ENCODE measurements at places on chromosomes 6 and 20.

GRCh38 chr6:127914240-127914639, 13.4 kb upstream of the THEMIS start:
- peak; percentile 18 for DNase-seq

- DNase-seq = peak; percentile 54
Observed at GRCh38 chr6:4665489-4666417, 110.5 kb upstream of the CDYL start.

DNA sequence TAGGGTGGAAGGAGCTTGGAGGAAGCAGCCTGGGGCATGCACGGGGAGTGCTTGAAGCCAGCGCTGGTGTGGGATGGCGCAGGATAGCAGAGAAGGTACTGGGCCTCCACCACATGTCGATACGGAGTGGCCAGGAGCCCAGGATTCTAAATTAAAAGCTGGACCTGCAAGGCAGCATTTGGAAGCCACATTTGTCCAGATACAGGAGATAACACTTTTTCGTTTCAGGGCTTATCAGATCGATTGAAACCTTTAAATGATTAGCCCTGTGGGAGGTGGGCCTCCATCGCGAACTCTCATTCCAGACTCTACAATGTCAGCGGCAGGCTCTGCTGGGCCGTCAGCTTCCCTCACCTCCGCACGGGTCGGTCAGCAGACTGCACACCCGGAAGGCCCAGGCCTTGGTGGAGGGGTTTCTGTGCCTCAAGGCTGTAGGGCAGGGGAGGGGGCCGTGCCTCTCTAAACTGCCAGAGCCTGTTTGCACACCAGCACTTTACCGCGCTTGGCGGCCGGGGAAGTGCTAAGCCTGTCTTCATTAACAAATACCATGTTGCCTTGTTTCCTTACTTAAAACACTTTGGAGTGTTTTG, 17.9 kb downstream of the EDN3 start:
- DNase-seq = no peak

- DNase-seq = no peak
Observed at GRCh38 chr6:24876499-24877465, 59.0 kb downstream of the RIPOR2 start.

DNA sequence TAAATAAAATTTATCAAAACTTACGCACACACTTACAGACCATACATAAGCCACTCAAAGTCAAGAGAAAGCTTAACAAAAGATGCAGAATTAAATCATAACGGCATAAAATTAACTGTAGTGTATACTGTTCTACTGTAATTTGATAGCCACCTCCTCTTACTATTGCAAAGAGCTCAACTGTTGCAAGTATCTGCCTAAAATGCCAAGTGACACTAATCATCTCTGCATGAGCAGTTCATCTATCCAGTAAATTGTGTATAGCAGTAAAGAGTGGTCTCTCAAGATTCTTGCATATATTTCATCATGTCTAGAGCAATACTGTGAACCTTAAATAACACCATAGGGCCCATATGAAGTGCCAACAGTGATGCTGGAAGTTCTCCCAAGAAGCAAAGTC, 12.3 kb downstream of the OR2H2 start:
- DNase-seq = no peak

GRCh38 chr6:47258724-47259347, 50.9 kb downstream of the TNFRSF21 start:
- no peak for DNase-seq

DNA sequence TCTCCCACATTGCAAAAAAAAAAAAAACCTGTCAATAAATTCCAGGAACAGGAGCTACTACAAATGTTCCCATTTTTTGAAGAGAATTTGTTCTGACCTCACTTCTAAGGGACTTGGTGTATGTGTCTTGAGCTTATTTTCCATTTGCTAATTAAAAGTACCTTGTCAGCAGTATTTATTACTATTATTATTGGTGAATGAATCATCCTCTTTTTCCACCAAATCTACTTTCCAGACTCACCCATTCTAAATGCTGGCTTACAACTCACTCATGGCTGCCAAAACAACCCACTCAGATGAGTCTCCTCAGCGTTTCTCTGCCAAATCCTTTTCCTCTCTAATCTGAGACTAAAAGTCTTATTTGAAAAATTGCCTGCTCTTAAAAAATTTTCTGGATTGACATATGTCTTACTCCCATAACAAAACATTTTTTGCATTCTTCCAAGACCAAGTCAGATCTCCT, 33.2 kb upstream of the TASP1 start:
- DNase-seq = peak; percentile 46

DNA sequence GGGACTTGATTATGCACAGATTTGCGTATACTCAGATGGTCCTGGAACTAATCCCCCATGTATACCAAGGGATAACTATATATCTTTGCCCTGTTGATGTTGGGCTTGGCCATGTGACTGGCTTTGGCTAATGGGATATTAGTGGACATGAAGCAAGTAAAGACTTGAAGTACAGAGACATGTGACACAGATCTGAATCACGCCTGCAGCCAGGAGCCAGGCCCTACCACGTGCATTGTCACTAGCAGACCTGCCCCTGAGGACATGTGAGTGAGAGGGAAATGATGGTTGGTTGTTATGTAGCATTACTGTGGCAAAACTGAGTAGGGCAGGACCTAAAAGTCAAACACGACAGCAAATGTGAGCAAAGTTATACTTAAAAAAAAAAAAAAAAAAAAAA, 155.7 kb downstream of the AKAP7 start:
- DNase-seq = no peak

DNA sequence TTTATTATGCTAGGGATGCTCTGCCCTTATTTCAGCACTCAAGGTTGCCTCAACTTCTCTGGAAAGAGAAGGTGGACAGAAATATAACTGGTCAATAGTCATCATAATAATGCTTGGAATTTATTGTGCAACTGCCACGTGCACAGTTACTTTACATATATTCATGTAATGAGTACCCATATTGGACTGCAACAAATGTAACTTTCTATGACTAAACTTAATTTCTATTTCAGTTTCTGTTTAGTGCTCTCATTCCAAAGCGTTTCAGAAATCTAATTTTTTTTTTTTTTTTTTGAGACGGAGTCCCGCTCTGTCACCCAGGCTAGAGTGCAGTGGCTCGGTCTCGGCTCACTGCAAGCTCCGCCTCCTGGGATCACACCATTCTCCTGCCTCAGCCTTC, 28.3 kb upstream of the CD83 start:
- no peak for DNase-seq

- peak; percentile 24 for DNase-seq
Observed at GRCh38 chr6:141598487-141598886, 534.2 kb upstream of the GJE1 start.

- no peak for DNase-seq
Observed at GRCh38 chr6:158519761-158520160, 40.1 kb upstream of the TMEM181 start.

All from fibroblast of lung (primary cell).